Large intestine (tissue), 12 donors: ENCODE measurements at places on chromosomes 16 and 17. TPM values are rescaled to one million over a fixed set of nuclear protein-coding genes. Genes with fewer than 3 reads are reported as not detected.

The KRTAP9-2 gene
- not detected for polyA plus RNA-seq

The SCIMP gene
- polyA plus RNA-seq, result 4.1 TPM

The TNFRSF17 gene
- not detected for polyA plus RNA-seq

The RASD1 gene
- 20.0 TPM for polyA plus RNA-seq

The ADAD2 gene
- 0.43 TPM for polyA plus RNA-seq

GRCh38 chr16:72247821-72248253 is 75.9 kb upstream of the PMFBP1 start:
- no peak for DNase-seq
- H3K36me3 ChIP-seq, result no peaks in the 10 kb centered on the region
- H3K4me3 ChIP-seq, result no peak overlapping the region
